ENCODE measurements at places on chromosomes 16 and 17.

DNA sequence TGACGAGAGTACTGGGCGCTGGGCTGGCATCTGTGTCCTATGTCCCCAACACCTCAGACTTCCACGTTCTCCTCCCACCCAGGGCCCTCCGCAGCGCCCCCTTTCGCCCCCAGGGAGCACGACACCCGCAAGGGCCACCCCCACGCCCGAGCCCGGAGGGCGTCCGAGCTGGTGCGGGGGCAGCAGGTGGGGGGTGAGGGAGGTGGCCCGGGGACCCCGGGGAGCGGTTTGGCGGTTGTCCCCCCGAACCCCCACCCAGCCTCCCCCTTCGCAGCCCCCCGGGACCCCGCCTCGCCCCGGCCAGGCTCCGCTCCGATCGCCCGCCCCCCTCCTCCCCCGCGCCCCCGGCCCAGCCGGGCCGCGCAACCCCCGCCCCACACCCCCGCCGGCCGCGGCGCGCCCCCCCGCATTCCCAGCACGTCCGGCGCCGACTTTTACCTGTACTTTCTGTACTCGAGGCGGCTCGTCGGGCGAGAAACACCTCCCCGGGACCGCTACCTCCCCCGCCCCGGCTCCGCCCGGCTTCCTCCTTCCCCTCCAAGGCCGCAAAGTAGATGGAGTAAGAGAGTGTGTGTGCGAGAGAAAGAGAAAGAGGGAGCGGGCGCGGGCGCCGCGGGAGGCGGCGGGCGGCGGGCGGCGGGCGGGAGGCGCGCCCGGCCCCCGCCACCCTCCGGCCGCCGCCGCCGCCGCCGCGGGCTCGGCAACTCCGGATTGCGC lies 901 bp downstream of the CDYL2 start:
- no peak for DNase-seq

DNA sequence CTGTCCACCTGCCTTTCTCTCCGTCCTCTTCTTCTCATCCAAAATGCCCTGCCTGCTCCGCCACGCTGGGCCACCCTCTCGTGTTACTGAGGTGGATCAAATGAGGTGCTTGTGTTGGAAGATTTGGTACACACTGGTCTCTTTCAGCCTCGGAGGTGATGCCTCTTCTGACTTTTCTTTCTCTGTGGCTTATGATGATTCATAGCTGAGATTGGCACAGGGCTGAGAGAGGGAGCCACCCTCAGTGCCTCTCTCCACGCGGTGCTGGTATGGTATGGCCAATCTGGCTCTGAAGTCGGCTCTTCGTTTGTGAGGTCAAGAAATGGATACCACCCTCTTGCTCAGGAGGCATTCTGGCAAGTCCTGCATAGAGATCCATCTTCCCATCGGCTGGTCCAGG lies 82.4 kb downstream of the PLCG2 start:
- DNase-seq: no peak

GRCh38 chr16:3051009-3051408 lies 4.6 kb downstream of the MMP25 start:
- no peak for DNase-seq

GRCh38 chr16:20289571-20289970 lies 37.7 kb downstream of the GP2 start:
- no peak for DNase-seq

DNA sequence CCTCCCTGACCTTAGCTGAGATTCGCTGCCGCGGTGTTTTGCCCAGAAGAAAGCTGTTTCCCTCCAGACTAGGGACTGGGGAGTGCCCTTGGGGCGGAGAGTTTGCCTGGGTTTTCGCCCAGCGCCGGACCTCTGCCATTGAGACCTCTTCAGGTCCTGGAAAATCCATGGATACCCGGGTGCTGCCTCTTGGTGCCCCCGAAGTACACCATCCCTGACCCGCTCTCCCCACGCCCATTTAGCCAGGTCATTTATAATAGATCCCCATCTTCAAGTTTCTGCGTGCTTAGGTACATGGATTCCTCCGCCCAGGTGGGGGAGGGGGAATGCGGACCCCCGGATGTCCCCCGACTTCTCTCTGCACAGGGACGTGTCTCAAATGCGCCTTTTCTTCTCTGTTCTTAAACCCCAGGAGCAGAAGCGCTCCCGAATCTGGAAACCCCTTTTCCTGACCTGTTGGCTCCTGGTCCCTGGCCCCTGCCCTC lies 15.0 kb upstream of the CBX8 start:
- no peak for DNase-seq

GRCh38 chr16:80518436-80518835 lies 22.4 kb upstream of the DYNLRB2 start:
- DNase-seq: no peak

GRCh38 chr17:19877364-19877945 lies 9.7 kb upstream of the ULK2 start:
- DNase-seq: no peak

DNA sequence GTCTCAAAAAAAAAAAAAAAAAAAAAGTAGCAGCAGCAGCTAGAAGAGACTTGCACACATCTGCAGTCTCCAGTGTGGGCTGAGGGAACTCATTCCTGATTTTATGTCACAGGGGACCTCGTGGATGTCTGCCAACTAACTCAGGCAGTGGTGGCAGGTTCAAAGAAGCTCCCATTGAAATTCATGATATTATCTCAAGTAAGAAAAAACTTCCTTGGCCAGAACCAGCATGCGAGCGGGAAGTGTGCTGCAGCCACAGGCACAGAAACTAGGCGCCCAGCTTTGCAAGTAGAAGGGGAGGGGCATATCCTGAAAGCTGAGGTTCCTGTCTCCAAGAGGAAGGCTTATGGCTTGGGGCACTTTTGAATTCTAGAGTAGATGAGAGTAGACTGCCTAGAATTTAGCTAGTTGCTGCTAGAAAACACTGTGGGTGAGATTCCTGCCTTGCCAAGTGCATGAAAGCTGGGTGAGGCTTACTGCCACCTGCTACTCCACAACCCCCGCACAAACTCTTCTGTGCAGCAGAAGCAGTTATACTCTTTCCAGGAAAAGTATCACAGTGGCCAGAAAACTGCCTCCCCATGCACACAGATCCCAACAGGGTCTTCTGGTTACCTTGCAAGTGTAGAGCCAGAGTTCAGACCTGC lies 603.8 kb upstream of the CA10 start:
- DNase-seq: no peak

DNA sequence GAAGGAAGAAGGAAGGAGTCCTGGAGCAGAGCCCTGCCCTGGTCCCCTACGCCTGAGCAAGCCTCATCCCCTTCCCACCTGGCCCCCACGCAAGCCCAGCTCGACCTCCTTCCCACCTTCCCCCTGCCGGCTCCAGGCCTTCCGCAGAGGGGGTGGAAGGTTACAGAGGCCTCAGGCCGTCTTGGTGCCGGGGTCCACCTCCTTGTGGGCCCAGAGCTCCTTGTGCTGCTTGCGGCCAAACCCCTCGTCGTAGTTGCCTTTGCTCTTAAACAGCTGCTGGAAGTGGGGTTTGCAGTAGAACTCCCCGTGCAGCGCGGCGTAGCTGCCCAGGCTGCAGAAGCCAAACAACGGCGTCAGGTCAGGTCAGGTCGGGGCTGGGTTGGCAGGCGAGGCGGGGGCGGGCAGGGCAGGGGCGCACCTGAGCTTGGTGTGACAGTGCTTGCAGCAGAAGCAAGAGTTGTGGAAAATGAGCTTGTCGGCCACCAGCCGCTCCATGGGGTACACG lies 1.5 kb downstream of the LIMD2 start:
- no peak for DNase-seq

DNA sequence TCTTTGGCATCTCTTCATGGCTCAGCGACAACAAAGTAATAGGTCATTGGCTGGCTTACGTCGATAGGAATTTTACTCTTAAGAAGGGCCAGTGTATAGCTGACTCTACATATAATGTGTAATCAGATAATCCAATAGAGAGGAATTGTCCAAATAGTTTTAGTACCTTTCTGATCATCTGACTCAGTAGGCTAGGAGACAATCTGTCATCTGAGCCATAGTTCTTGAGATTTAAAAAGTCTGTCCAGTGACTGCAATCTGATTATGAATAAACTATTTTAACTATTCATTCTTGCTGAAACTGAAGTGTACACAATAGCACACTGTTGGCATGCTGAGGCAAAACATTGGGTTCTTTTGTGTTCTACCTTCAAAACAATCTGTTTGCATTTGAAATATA lies 21.4 kb upstream of the NOL11 start:
- no peak for DNase-seq

- no peak for DNase-seq
Observed at GRCh38 chr16:27374804-27375425, 27.1 kb upstream of the IL21R start.

GRCh38 chr17:73304438-73304837 lies 7.4 kb downstream of the CDC42EP4 start:
- DNase-seq: no peak

GRCh38 chr17:47846716-47847340 lies 4.1 kb downstream of the SP6 start:
- no peak for DNase-seq

GRCh38 chr17:82443465-82444283 lies 6.9 kb downstream of the CYBC1 start:
- no peak for DNase-seq

DNA sequence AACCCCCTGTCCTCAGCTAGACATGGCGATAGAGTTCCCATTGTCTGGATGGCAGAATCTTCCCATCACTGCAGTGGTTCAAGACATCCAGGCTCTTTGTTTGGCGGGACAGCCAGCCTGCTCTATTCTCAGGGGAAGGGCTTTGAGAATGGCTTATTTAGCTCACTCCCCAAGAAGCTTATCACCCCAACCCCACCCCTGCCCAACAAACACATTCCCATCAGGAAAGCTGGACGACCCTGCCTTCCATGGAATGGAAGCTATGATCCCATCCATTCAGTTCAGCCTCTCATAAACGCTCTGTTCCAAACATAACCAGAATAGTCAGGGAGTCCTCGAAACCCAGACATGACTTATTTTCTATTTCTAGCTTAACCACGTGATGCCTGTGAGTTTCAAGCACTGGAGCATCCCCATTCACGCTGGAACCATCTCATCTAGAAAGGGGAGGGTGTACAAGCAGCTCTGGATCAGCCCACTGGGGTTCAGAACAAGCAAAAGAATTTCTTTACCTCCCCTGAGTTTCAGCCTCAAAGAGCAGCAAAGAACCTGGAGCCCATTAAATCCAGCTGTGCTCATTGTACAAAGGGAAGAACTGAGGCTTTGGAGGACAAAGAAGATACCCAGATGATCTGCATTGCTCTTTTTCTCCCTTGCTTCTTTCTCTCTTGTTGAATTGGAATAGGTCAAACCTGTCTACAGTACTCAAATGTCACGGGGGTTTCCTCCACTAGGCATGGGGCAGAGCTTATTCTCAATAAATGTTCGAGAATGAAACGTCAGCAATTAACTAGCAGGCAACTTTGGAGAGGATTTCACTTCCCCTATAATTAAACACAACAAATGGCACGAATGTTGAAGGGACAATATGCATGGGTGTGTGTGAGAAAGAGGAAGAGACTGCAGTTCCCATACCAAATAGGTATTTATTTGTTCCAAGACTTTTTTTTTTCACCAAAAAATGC lies 93.1 kb downstream of the XYLT1 start:
- no peak for DNase-seq

- no peak for DNase-seq
Observed at GRCh38 chr17:50169121-50169764, 3.4 kb downstream of the SGCA start.

- no peak for DNase-seq
Observed at GRCh38 chr17:46742565-46743270, 75.8 kb downstream of the WNT3 start.

DNA sequence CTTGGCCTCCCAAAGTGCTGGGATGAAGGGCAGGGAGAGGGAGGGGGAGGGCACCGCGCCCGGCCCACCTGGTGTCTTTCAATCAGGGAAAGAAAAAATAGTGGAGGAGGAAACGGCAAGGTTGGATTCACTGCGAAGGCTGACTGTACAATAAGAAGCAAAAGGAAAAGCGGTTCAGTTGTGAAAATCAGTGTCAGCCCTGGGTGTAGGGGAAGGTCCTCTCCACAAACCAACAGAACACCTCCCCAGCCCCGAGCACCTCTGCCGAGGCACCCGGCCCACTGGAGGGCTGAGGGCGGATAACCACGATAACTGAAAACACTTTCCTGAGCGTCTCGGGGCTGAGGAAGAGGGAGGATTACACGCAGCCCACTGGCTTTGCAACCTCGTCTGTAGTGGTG lies 1.4 kb upstream of the SPG7 start:
- no peak for DNase-seq

DNA sequence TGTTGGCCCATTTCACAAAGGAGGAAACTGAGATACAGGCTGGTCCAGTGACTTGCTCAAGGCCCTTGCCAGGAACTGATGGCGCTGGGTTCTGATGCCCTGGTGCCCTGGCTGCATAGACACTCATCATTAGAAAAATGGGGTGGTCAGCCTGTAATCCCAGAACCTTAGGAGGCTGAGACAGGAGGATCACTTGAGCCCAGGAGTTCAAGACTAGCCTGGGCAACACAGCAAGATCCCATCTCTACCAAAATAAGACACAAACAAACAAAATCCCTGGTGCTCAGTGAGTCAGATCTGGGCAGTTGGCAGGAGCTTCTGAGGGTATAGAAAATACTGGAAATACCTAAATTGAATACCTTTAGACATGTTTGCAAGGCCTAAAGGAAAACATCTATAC lies 41.1 kb upstream of the KIFC3 start:
- no peak for DNase-seq

DNA sequence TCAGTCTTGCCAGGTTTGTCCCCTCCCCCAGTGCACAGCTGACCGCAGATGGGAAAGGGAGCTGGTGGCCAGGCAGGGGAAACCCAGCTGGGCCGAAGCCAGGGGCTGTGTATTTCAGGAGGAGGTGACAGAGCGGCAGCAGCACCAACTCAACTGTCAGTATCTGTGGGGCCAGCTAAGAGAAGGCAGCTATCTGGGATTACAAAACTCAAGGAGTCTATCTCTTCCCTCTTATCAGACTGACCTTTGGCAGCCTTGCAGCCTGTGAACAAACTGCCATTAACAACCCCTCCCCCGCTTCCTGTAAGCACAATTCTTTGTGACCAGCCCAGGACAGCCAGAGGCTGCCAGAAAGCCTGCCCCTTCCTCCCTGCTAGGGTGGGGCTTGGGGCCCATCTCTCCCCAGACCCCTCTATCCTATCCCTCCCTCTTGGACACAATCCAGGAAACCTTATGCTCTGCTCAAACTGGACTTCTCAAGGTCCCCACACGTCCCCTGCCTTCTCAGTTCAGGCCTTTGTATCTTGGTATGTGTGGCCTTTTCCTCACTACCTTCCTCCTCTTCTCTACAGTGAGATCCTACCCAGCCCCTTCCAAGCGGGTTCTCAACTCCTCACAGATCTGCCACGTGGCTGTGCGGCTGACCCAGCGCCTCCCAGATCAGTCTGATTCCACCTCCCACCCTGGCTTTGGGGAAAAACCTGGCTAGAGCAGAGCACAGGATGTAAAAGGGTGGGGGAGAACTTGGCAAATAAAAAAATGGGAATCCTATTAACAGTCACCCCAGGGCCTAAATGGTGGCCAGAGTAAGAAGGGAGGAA lies 10.5 kb downstream of the ST3GAL2 start:
- DNase-seq: no peak

- DNase-seq: no peak
Observed at GRCh38 chr17:4520894-4521600, 22.4 kb downstream of the SPNS2 start.

- no peak for DNase-seq
Observed at GRCh38 chr17:74875155-74875976, 2.6 kb upstream of the FDXR start.

GRCh38 chr17:58265902-58266875 lies 14.5 kb downstream of the MPO start:
- DNase-seq: no peak

Measured in cortex of kidney (tissue), 1 donor.